ENCODE measurements at places on chromosomes 13 and 19.

GRCh38 chr19:19551853-19552192 is 13.8 kb downstream of the CILP2 start:
- no peak for DNase-seq

GRCh38 chr13:71290963-71291841 is 575.8 kb downstream of the DACH1 start:
- DNase-seq = no peak

DNA sequence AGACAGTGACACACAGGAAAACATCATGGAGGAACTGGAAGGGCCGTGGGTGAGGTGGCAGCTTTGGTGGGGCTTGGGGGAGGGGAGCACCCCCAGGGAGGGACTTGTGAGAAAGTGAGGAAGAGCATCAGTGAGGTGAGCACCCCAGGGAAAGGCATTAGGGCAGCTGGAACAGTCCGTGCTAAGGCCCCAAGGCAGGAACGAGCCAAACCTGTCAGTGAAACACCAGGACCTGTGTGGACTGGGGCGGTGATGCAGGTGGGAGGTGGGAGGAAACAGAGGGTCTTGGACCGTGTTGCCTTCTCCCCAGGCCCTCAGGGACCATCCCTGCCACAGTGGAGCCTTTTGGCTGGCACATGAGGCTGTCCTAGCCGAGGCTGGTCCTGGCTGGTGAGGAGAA is 17.3 kb upstream of the SLC7A10 start:
- DNase-seq = no peak

DNA sequence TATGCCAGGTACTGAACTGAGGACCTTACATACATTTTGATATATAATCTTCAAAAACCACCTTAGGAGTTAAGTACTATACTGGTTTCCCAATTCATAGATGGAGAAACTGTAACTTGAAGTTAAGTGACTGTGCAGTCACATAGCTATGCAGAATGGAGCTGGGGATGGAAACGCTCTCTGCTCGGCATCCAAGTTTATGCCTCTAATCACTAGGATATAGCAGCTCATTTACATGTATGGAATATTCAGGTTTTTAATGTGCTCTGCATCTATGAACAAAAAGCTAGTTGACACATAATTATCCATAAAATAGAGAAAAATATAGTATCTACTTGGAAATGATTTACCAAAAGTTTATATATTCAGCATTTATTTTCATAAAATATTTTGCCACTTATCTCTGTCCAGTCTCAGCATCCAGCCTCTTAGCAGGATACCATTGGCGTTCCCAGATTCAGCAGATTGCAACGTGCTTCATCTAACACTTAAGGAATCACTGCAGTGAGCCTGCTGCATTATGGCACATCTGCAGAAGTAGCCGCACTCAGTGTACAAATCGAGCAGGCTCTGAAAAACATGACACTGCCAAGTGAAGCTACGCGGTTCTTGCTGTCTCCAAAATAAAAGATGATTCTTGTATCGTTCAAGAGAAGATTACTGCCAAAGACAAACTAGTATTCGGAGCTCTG is 70.4 kb downstream of the MRPL57 start:
- DNase-seq = no peak

- DNase-seq = no peak
These were observed 154.9 kb upstream of the KLF12 start for GRCh38 chr13:74289107-74289506.

GRCh38 chr19:12194827-12195731 is 32.2 kb downstream of the ZNF136 start:
- DNase-seq = peak; percentile 35

DNA sequence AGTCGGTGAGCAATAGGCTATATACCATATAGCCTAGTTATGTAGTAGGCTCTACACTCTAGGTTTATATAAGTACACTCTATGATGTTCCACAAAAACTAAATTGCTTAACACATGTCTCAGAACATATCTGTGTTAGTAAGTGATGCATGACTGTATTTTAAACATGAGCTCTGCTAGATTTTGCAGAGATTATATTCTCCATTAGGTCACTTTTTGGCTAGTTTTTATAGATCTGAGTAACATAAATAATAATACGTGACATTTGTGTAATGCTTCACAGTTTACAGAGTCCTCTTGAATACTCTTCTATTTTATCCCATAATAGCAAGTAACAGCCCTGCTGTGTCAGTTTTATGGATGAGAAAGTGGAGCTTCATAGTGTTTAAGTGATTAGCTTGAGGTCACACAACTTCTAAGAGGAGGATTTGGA is 47.8 kb downstream of the NDFIP2 start:
- no peak for DNase-seq

DNA sequence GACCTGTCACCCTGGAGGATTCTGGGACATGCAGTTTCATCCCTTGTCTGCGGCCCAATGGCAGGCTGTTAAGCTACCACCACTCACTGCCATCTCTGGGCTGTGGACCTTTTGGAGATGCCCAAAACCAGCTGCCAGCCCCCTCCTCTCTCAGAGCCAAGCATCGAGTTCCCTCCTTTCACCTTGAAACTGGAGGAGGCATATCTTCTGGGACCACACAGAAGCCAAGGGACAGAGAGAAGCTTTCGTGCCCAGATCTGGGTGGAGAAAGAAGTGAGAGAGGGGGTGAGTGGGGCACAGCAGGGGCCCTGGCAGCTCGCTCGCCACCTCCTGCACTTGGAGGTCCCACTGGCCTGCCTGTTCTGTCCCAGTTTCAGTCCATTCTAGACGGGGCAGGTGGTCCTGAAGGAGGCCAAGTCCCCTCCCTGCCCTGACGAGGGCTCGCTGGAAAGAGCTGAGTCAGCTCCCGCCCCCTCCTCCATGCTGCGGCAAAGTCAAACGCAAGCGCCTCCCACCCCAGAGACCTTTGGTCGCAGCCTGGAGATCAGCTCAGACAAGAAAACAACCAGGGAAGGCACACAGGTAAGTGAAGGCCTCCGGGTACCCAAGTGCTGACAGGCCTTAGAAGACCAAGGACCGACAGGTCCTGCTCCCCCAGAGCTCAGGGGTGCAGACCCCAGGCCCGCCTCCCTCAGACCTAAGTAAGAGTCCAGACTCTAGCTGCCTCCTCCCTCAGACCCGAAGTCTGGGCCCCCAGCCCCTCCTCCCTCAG is 3.8 kb downstream of the BCAT2 start:
- no peak for DNase-seq

- no peak for DNase-seq
These were observed 20.0 kb upstream of the UPF3A start for GRCh38 chr13:114261328-114261965.

DNA sequence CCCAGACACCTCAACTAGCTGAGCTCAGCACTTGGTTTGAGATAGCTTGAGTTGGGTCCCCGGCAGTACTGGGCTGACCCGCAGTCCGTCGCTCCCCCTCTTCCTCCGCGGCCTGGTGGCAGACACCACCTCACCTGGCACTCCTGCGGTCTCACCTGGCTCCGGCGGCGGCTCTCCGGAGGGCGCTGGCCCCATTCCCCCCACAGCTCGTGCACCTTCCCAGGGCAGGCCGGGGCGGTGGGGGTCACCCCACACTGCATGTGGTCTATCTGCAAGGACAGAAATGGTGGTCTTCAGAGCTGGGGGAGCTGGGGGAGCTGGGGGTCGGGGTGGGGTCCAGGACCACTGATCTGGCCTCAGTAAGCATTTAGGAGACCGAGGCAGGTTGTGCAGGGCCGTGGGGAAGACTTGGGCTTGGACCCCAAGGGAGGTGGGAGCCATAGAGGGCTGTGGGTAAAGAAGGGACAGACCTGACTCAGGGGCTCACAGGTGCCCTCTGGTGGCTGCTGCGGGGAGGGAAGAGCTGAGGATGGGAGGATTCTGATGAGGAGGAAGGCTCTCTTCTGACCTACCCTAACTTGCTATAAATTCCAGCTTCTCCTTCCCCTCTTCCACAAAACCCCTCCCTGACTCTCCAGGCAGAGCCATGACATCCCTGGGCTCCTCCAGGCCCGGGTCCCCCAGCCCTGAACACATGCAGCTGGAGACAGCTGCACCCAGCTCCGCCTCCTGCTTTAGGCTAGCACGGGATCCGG is 6.7 kb upstream of the PLIN4 start:
- peak; percentile 27 for DNase-seq

DNA sequence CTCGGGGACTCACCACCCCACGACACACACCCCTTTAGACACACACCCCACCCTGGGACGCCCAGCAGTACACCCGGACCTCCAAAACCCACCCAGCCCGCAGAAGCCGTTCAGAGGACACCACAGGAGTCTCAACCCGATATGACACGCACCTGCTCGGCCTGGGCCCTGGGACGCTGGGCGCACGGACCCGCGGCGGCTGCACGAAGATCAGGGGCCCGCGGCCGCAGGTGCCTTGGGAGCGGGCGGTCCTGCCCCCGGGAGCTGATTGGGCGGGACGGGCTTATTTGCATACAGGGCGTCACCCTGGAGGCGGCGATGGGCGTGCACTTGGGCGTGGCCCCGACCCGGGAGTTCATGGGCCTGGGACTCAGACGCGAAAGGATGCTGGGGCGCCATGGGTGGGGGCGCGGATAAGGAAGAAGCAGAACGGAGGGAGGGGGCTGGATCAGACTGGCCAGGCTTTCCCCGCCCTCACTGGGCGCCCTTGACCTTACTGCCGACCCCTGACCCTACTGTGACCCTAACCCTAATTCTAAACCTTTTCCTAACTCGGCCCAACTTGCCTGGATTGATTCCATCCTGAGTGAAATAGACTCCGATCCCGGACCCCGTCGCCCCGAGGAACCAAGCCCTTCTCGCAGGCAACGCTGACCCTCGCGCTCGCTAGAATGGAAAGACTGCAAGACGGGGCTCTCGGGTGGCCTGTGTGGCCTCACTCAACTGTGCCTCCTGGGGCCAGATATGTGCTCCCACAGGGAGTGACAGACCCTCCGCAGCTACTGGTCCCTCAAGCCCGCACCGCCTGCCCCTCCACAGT is at the start of gene MEF2B:
Gene MEF2B (minus strand): TSS at position 211 of the 820 bp plus-strand sequence. CDS start 19,528 bp downstream, outside the sequence.
- DNase-seq = peak; percentile 55

DNA sequence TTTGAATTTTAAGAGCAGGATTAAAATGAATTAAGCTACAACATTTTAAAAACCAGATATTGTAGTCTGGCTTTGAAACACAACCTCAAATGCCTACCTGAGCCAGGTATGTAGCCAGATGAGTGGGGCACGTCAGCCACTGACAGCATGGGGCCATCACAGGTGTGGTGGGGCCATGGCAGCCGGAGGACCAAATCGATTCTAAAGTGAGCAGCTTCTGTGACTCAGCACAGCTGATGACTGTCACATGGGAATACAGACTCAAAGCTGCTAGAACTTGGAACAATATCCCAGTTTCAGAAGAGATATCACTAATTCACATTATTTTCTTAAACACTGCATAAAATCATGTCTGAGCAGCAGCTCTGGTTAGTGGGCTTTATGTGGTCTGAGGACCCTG is 52.8 kb downstream of the SERP2 start:
- DNase-seq = no peak

GRCh38 chr19:57105976-57106721 is 13.6 kb upstream of the USP29 start:
- no peak for DNase-seq

DNA sequence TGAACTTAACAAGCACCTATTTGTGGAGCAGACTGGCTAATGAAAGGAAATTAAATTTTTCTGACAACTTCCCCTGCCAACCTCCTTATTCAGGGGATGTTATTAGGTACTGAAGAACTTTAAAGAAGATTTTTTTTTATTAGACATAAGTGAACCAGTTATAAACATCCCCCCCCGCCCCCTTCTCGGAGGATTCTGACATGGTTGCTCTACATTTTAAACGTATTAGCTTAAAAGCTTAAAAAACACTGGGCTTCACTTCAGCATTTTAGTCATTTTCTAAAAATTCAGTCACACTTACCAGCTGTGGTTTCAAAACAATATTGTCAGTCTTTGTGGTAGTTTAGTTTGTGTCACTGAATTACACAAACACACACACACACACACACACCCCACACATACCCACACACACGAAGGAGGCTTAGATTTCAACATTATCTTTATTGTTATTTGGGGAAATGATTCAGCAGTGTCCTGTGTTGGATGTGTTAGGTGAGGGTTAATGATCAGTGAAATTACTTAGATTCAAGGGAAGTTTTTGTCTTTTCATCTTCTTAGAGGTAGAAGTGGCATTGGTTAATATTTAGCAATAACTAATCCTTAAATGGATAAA is 145.7 kb downstream of the PCCA start:
- DNase-seq = no peak

DNA sequence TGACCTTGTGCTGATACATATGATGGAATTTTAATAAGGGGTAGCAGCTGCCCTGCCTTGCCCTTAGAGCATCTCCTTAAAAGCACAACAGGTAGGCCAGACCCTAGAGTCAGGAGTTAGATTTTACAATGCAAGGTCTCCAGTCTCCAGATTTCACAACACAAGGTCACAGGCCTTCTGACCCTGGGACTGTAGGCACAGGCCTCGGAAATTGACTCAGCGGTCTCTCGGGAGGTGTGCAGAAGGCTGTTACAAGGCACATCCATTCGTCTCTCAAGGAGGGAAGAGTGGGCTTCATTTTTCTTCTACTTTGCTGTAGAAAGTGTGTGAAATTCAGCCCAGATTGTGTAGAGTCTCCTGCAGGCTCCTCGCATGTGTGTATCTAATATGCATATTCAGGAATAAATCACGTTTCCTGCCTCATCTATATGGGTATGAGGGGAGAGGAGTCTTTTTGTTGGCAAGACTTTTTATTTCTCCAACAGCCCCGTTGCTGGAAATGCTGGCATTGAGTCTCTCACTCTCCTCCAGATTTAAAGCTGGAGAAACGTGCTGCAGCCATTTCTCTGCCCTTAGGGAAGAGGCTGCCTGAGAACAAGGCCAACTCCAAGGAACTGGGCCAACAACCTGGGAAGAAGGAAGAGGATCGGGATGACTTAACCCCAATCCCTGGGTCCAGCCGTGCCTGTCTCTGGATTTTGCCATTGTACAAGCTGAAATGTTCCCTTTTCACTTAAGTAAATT is 24.5 kb downstream of the UQCRFS1 start:
- no peak for DNase-seq

DNA sequence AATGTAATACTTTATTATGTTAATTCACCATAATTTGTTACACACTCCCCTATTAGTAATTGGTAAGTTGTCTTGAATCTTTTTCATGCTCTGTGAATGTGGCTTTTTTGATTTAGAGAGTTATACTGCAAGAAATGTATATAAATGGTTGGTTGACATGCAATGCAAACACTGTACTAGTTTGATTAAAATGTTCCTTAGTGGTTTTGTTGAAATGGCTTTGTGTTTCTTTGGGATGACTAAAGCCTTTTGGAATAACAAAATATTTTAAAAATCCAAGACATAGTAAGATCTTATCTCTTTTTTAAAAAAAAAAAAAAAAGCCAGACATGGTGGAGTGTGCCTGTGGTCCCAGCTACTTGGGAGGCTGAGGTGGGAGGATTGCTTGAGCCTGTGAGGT is 10.5 kb downstream of the LAMP1 start:
- no peak for DNase-seq

DNA sequence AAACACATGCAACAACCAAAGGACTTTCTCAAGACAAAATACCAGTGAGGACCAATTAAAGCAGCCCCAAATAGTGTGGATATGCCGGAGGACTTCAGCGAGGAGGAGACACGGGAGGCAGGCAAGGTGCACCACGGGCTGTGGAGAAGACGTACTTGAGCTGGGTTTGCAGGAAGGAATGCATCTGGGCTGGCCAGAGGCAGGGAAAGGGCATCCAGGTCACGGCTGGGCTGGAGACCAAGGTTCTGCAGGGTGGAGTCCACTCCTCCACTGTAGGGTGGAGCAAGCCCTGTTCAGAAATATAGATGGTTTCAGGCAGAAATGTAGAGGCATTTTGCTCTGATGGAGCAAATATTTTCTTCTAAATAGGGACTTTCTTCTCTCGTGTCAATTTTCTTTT is 36.6 kb upstream of the MEDAG start:
- no peak for DNase-seq
